ENCODE measurements at places on chromosomes 5 and 9. TPM values are rescaled to one million over a fixed set of nuclear protein-coding genes. Genes with fewer than 3 reads are reported as not detected.

TLX3 gene
- total RNA-seq = not detected

LCN10 gene
- not detected for total RNA-seq

KCNV2 gene
- not detected for total RNA-seq

LHX3 gene
- 0.07 TPM for total RNA-seq

NMUR2 gene
- 0.14 TPM for total RNA-seq
